Left hindlimb (tissue), 1 donor: ENCODE measurements at places on chromosomes 12 and 14.

DNA sequence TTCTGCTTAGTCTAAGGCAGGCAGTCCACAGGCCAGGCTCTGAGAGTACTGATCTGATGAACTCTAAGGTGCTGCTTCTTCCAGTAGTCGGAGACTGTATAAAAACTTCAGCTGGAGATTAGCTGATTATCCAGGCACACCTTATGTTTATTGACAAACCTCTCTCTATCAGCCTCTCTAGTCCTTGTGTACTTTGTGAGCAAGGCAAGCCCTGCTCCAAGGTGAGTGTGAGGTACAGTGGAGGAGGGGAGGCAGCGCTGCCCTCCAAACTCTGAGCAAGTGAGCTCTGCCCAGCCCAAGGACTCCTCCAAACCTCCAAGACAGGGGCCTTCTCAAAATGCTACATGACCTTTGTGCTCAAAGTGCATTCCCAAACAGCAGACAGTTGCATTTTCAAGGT, 95.9 kb upstream of the CDKN3 start:
- no peak for DNase-seq

DNA sequence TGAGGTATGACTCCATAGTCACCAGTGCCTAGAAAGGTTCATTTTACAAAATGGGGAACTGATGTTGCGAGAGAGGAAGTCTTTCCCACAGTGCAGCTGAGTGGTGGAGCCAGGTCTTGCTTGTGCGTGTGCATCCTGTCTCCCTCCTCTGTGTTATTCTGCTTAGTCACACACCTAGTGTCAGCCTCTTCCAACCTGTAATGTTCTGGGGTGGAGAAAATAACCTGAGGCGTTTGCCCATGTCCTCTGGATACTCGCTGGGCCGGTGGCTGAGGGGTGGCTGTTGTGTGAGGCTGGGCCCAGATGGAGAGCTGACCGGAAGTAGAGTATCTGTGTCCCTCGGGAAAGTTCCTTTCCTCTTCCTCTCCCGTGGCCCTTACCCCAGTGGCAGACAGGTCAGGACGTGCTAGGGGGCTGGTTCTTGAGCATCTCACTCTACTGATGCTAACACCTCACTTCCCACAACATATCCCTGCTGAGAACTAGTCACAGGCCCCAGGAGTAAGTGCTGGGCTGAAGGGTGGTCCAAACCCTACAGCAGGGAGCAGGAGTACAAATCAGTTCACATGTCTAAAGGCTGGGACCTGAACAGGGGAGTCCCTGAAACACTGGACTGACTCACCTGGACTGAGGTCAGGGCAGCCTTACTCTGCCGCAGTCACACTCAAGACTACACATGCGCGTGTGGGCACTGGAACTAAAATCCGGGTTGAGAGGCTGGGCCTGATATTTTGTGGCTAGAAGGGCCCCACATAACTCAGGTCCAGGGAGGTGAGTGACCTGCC, 7.0 kb downstream of the MLF2 start:
- DNase-seq, result no peak

DNA sequence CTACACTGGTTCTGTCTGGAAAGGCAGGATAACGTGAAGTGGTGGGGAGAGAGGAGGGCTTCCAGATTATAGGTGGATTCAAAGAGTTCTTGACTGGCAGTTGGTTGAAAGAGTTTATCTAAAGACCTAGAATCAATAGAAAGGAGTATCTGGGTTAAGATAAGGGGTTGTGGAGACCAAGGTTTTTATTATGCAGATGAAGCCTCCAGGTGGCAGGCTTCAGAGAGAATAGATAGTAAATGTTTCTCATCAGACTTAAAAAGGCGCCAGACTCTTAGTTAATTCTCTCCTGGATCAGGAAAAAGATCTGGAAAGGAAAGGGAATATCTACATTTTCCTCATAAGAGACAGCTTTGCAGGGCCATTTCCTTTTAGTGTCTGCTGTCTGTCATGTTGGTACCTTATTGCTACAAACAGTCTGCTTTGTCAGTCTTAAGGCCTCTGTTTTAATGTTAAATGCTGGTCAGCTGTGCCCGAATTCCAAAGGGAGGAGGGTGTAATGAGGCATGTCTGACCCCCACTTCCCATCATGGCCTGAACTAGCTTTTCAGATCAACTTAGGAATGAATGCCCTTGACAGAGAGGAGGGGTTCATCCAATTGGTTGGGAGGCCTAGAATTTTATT, 401.3 kb downstream of the FUT8 start:
- no peak for DNase-seq

DNA sequence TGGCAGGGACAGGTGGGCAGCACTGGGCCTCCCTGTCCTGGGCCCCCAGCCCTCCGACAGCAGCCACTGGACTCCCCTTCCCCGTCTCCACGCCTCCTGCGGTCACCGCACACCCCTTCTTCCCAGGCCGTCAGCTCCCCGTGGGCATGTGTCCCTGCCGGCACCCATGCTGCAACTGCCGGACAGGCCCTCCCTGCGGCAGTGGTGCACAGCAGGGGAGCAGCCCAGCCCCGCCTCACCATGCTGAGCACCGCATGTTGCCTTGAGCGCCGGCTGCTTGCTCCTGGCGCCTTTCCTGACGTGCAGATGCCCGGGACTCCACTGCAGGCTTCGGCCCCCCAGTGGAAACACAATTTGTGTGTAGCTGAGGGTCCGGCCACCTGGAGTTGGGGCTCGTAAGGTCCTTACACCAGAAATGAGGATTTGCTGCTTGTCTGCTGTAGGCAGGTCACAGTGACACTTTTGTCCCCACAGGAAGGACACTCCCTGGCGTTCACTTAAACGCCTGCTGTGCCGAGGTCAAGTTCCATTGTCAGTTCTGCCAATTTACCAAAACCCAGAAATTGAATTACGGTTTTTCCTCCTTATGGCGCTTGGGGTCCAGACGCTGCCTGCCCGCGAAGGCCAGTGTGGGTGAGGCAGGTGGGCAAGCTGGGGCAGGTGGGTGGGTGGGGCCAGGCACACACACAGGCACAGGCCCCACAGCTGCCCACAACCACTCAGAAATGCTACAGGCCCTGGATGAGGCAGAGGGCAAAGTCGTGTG, 28.2 kb upstream of the MMP17 start:
- DNase-seq, result no peak

DNA sequence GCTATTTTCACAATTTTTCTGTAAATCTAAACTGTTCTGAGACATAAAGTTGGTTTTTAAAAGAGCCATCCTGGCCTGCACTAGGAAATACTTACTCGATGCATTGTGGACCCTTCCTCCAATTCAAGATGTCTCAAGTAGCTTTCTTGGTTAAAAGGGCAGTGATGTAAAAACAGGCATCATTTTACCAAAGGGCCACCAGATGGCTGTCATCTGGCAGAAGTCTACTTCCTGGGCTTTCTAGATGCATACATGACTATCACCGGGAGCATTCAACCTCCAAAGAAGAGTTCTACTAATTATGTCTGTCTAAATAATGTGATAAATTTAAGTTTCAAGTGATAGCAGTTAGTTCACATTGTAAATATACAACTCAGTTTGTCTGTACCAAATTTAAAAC, 96.8 kb upstream of the FRMD6 start:
- DNase-seq, result no peak

DNA sequence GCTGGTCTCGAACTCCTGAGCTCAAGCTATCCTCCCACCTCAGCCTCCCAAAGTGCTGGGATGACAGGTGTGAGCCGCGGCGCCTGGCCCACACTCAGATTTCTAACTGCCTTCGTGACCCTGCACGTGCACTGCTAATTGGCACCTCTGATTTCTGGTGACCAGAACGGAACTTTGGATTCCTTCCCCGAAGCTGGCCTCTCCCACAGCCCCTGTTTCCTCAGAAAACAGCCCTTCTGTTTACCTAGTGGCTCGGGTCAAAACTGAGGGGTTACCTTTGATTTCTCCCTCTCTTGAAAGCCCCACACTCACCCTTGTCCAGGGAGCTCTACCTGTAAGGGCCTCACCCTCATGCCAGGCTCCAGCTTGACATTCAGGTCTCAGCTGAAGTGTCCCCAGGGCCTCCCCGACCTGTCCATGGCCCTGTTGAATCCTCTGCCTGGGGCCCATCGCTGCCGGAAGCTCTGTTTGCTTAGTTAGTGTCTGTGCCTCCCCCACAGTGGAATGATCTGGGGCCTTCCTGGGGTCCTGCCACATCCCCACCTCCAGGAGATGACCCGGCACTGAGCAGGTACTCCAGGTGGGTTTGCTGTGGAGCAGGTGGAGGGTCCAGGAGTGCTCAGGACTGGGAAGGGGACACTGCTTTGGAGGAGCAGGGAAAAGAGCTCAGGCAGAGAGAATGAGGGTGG, 24.4 kb upstream of the FAM181A start:
- no peak for DNase-seq
